ENCODE measurements at places on chromosomes 7 and 10. TPM values are rescaled to one million over a fixed set of nuclear protein-coding genes. Genes with fewer than 3 reads are reported as not detected.
A peak's percentile ranks its signal among the peaks of the same experiment; 100 is the strongest.

- no peak for DNase-seq
Observed at GRCh38 chr10:112332509-112333228, 41.2 kb upstream of the ACSL5 start.

GRCh38 chr7:76383089-76383944 is 24.5 kb upstream of the YWHAG start:
- peak; percentile 37 for DNase-seq

ENO4 gene
- 0.13 TPM for total RNA-seq

- no peak for DNase-seq
Observed at GRCh38 chr7:26898891-26899290, 34.5 kb upstream of the SKAP2 start.

DNA sequence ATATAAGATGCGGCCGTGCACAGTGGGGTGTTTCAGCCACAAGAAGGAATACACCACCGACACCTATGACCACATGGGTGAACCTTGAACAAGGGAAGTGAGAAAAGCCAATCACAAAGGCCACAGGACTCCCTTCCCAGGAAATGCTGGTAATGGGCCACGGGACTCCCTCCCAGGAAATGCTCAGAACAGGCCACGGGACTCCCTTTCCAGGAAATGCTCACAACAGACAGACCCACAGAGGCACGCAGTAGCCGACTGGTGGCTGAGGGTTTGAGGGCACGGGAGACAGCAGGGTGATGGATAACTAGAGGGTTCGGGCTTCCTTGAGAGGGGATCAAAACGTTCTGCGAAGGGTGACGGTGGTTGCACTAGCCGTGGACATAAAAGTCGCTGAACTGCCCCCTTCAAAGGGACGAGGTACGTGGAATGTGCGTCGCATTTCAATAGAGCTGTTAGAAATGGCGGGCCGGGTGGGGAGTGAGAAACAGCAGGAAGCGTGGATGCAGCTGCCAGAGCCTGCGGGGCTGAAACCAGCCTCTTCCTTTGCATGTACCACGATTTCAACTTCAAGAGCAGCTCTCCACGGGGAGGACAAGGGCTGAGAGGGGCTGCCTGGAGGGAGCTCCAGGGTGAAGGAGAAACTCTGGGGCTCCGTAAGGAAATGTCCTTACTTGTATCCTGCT is 274.0 kb downstream of the ELFN1 start:
- no peak for DNase-seq

DNA sequence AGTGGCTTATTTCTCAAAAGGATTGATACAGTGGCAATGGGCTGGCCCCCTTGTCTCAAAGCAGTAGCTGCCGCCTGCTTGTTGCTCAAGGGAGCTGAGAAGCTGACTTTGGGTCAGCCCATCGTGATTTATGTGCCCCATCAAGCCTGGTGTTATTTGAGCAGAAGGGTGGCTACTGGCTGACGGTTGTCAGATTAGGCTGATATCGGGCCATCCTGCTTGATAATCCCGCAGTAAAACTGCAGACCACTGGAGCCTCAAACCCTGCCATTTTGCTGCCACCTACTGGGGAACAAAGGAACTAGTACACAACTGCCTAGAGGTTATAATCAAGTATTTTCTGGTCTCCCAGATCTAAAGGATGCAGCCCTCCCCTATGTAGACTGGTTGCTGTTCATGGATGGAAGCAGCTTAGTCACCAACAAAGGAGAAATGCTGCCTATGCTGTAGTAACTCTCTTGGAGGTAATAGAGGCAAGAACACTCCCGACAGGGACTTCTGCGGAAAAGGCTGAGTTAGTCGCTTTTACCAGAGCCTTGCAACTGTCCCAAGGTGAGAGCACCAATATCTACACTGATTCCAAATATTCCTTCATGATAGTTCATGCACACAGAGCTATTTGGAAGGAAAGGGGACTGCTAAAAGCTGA is 65.9 kb upstream of the ZNF92 start:
- peak; percentile 60 for DNase-seq

DPP6 gene
- total RNA-seq: not detected
